Activated CD8-positive, alpha-beta memory T cell treated with anti-CD3 and anti-CD28 coated beads, Interleukin-2, amount 50 U/mL, for 48 hours (primary cell): ENCODE measurements at places on chromosomes 7 and 10.
A peak's percentile ranks its signal among the peaks of the same experiment; 100 is the strongest.

DNA sequence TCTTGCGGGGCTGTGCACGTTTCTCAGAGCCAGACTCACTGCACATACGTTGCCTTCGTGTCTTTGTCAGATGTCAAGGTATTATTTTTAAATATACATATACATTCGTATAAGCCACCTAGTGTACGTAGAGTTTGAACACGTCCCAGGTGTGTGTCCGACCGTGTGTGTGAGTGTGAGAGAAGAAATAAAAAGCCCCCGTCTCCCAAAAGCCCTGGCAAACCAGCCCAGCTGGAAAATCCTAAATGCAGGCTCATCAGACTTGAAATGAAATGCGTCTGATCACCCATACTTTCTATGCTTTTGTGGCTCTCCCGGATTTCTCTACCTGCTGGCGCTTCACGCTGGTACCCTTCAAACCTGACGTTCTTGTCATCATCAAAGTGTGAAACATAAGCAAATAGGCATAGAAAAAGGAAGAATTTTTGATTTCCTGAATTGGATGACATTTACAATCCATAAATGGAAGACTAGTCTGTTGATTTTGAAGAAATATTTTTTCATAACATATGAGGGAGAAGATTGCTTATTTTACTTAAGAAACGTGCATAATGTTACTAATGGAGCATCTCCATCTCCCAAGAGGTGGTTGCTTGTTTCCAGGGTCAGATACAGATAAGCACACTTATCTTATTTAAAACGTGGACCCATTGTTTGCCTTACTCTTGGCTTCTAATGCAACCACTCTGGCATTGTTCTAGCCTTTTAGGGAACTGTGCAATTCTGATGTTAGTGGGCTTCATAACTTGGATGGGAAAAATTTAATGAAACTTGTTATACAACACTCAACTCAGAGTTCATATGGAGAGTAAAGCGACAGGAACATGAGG, 971 bp downstream of the PRKG1 start:
- DNase-seq: no peak

DNA sequence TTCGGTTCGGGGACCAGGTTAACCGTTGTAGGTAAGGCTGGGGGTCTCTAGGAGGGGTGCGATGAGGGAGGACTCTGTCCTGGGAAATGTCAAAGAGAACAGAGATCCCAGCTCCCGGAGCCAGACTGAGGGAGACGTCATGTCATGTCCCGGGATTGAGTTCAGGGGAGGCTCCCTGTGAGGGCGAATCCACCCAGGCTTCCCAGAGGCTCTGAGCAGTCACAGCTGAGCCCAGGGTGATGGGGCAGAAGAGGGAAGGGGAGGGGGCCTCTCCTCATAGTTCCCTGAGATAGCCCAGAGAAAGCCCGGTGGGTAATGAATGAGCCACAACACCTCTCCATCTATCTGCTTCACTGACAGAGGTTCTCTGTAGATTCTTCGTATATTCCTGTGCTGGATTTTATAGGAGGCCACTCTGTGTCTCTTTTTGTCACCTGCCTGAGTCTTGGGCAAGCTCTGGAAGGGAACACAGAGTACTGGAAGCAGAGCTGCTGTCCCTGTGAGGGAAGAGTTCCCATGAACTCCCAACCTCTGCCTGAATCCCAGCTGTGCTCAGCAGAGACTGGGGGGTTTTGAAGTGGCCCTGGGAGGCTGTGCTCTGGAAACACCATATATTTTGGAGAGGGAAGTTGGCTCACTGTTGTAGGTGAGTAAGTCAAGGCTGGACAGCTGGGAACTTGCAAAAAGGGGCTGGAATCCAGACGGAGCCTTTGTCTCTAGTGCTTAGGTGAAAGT, 16.4 kb downstream of the PRSS2 start:
- no peak for DNase-seq

DNA sequence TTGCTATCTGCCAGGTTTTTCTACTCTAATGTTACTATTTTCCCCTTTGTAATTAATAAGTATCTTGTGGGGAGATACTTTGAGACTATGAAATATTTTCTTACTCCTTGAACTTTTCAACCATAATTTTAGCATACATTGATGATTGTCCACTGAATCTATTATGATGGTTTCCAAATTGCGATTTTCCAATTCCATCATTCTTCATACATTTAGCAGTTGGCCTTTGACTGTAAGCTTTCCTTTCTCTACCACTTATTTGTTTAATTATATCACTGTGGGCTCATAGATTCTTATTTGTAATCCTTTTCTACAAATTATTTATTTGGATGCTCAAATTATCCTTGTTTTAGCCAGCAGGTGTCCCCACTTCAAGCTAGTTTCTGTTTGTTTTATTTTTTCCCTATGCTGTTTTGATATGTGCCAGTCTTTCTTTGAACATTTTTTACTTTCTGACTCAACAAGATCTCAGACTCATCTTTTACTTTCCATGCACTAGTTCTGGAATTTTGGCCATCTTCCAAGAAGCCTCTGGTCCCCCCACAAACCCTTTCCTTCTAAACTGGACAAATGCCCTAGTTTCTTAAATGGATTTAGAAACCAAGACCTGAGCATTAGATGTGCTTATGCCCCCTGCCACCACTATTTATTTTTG, 11.4 kb upstream of the MRPS16 start:
- no peak for DNase-seq

DNA sequence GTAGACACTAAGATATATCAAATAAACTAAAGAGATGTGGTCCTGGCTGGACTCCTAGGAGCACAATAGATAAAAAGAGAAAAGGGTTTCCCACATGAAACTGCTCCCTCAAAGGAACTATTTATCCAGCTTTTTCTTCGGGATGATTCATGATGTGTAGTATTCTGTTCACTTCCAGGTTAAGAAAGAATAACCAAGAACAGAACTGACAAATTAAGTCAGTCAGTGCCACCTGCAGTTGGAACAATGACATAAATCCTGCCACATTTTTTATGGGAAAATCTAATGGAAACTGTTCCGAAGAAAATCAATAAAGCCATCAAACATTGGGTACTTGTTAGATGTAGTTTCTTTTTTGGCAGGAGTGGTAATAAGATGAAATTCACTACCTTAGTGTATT, 87.1 kb downstream of the POLR1F start:
- no peak for DNase-seq

- no peak for DNase-seq
These were observed 12.6 kb downstream of the TMEM176B start for GRCh38 chr7:150787321-150788281.

DNA sequence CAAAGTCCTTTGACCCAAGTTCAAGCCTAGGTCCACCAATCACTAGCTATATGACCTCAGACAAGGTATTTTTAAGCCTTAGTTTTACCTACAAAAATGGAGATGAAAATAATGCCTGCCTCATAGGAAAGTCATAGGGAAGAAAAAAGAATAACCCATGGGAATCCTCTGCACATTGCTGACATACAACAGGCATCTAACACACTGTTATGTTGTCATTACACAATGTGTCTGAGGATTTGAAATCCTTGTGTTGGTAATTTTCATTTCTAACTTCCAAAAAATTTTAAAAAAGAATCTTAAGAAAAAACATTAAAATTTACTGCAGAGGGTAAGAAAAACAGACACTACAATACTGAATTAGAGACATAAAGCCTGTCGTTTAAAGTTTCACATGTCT, 5.7 kb downstream of the ANK3 start:
- DNase-seq: no peak

- DNase-seq: no peak
These were observed 78.9 kb downstream of the PRPF18 start for GRCh38 chr10:13665516-13666262.

DNA sequence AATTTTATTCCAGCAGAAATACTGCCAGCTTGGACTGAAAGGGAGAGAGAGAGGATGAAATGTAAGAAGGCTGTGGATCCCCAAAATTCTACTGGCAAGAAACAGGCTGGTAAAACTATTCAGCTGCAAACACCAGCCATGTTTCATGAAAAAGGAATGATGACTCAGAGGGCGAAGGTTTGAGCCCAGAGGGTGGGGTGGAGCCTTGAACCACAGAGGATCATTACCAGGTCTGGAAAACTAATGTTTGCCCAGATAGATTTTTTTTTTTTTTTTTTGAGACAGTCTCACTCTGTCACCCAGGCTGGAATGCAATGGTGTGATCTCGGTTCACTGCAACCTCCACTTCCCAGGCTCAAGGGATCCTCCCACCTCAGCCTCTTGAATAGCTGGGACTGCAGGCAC, 41.7 kb upstream of the NRF1 start:
- DNase-seq: no peak

DNA sequence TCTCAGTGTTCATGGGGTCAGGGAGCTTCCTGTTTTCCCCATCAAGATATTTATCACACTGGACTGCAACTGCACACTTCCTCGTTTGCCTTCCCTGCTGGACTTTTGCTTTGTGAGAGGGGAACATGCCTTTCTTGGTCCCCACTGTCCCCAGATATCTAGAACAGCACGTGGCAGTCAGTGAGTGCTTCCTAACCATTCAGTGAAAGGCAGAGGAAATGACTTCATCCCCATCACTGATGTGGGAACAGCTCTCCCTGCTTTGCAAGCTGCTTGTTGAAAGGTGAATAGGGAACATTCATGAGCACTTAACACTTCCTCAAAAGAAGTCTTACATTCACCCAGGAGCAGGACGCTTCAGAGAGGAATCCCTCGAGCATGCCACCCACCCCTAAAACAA, 135.4 kb downstream of the MYOF start:
- DNase-seq: no peak

DNA sequence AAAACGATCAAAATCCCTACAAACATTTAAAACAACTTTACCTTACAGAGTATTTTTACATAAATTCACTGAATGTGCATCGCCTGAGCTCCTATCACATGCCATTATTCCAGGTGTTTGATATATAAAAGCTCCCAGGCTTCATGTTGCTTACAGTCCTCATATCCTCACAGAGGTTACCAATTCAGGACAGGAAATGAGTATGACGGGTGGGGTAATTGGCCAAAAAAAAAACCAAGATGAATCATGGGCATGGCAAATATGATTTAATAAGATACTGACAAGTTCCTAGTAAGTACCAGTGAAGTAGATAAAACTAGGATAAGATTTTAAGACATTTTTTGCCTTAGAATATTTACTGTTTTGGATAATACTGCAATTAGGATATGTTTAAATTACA, 135.8 kb downstream of the KMT2E start:
- DNase-seq: no peak

DNA sequence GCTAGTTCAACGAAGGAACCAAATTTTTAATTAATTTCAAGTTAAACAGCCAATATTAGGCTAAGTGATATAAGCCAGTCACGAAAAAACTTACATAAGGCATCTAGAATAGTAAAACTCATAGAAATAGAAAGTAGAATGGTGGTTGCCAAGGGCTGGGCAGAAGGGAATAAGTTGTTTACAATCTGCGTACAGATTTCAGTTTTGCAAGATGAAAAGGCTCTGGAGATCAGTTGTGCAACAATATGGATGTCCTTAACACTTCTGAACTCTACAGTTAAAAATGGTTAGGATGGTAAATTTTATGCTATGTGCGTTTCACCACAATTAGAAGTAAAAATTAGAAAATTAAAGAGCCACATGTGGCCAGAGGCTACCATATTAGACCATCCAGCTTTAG, 13.3 kb downstream of the SCRN1 start:
- DNase-seq: no peak

DNA sequence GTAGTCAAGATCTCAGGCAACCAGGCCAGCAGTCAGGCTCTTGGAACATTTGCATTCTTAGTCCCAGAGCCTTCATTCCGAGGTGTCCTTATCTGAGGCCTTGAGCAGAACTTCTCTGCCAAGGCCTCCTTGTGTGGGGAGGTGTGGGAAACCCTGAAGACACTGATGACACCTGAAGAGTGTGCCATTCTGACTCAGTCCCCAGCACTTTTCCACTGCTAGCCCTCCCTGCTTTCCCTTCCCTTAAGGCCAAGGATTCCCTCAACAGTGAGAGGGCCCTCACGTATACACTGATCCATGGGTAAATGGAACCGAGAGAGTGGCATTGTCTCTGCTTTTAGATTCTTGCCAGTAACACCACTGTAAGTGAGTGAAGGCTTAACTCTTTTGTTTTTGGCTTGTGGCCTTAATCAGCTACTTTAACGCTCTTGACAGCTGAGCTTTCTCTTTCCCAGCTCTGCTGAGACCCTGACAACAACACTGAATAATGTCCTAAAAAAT, 30.3 kb downstream of the TRDMT1 start:
- no peak for DNase-seq

DNA sequence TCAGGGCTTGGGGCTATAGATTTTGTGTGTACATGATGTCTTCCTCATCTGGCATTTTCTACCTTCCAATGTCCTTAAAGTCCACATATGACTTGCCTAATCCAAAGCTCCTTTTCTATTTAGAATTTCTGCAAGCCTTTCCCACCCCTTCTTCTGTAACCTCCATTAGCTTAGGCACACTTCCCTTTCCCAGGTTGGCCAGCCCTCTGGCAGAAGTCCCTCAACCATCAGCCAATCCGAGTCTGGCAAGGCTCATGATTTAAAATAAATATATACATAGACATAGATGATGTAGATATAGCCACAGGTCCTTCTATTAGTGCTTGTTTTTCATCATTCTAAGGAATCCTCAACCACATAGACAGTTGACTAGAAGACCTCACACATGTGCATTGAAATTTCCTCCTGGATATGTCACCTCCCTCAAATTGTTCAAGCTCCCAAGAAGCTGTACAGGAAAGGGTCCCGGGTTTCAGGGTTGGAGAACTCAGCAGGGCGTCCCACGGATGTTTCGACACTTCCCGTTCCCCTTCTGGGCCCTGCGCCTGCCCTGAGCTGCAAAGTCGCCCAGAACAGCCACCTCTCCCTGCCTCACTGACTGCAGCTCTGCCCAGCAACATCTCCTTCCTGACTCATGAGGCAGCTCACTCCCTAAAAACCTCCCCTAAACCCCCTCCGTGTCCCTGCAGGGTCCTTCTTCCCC, 20.4 kb upstream of the PIK3AP1 start:
- DNase-seq: no peak

GRCh38 chr10:30002426-30003266, 56.7 kb downstream of the JCAD start:
- peak; percentile 82 for DNase-seq

DNA sequence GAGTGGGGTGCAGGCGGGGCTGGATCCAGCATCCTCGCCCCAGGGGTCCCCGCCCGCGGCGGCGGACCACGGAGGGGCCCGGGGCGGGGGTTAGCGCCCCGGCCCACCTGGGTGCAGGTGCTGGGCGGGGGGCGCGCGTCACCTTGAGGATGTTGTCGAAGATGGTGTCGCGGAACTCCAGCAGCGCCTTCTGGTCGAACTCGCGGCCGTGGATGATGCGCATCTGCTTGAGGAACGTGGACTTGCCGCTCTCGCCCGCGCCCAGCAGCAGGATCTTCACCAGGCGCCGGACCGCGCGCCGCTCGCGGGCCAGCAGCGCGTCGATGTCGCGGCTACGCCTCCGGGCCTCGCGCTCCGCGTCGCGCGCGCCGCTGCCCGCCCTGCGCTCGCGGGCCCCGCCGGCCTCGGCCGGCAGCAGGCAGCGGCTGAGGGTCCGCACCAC, 376 bp downstream of the GNA12 start:
- DNase-seq: peak; percentile 72

GRCh38 chr7:42156291-42156865, 80.6 kb downstream of the GLI3 start:
- no peak for DNase-seq

- DNase-seq: peak; percentile 83
These were observed 593 bp upstream of the ADRA2A start for GRCh38 chr10:111076191-111076681.

GRCh38 chr10:101690461-101690860, 4.5 kb downstream of the FBXW4 start:
- no peak for DNase-seq

- DNase-seq: no peak
These were observed 253.1 kb downstream of the FZD1 start for GRCh38 chr7:91517201-91517785.
